ENCODE measurements at places on chromosomes 6 and 20.

- H3K27ac ChIP-seq: no peak overlapping the region
- H3K27me3 ChIP-seq: no peaks in the 10 kb centered on the region
- no peak overlapping the region for H3K4me3 ChIP-seq
- no peak for DNase-seq
- no peaks in the 10 kb centered on the region for H3K36me3 ChIP-seq
Observed at GRCh38 chr6:148892247-148892646, 145.4 kb downstream of the UST start.

DNA sequence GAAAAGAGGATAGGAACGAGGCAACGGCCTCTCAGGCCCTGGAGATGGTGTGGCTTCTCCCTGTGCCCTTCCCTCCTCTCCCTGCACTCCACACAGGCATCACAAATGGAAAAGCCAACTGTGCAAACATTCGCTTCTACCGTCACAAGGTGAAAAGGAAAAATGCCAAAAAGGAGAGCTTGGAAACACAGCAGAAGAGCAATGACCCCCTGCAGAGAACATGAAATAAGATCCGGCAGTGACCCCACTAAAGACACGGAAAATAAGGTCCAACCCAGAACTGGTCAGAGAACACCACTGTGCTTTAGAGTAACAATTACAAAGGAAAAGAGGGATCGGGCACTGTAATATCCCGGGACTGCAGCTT lies 63.0 kb downstream of the SLC22A23 start:
- H3K4me1 ChIP-seq: no peaks in the 10 kb centered on the region
- H3K27me3 ChIP-seq: no peaks in the 10 kb centered on the region
- no peak overlapping the region for H3K27ac ChIP-seq
- no peak for DNase-seq
- H3K4me3 ChIP-seq: no peak overlapping the region

DNA sequence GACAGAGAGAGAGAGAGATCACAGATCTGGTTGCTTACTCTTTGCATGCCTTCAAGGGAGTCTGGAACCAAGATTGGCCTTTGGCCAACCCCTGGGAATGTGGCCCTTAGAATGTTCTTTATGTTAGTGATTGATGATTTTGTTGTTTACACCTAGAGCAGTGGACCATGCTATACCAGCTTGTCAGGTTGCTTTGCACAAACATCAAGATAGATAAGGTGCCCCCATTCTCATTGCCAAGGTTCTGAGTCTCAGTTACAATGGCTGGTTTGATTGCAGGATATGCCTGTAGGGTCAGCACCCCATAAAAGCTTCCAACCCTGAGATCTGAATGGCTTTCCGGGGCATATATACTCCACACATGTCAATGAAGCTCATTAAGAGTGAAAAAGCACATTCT lies 53.5 kb upstream of the SLC2A12 start:
- DNase-seq: no peak
- H3K4me1 ChIP-seq: no peaks in the 10 kb centered on the region
- no peak overlapping the region for H3K27ac ChIP-seq
- H3K4me3 ChIP-seq: no peak overlapping the region
- H3K27me3 ChIP-seq: no peaks in the 10 kb centered on the region
- H3K36me3 ChIP-seq: no peaks in the 10 kb centered on the region

DNA sequence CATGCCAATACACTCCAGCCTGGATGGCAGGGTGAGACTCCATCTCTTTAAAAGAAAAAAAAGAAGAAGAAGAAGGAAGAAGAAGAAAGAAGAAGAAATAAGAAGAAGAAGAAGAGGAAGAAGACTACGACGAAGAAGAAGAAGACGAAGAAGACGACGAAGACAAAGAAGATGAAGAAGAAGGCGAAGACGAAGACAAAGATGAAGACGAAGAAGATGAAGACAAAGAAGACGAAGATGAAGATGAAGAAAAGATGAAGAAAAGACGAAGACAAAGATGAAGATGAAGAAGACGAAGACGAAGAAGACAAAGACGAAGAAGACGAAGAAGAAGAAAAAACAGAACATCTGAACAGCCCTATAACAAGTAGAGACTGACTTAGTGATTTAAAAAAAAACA lies 33.0 kb downstream of the TRPC4AP start:
- no peak overlapping the region for H3K27ac ChIP-seq
- H3K4me1 ChIP-seq: peaks cover 18% of the 10 kb centered on the region
- DNase-seq: no peak
- H3K36me3 ChIP-seq: no peaks in the 10 kb centered on the region
- no peaks in the 10 kb centered on the region for H3K27me3 ChIP-seq
- H3K4me3 ChIP-seq: no peak overlapping the region

All from GM12878 (cell line).